Activated T-helper 2 cell treated with anti-CD3 and anti-CD28 coated beads, Interferon-gamma antibody, Interleukin-2, Interleukin-4, amounts not matched to agents 10 μg/mL and 5 μg/mL and 100 μg/mL, durations not matched to agents 14 hours and 24 hours and 36 hours (primary cell): ENCODE measurements at places on chromosomes 7 and 10.

DNA sequence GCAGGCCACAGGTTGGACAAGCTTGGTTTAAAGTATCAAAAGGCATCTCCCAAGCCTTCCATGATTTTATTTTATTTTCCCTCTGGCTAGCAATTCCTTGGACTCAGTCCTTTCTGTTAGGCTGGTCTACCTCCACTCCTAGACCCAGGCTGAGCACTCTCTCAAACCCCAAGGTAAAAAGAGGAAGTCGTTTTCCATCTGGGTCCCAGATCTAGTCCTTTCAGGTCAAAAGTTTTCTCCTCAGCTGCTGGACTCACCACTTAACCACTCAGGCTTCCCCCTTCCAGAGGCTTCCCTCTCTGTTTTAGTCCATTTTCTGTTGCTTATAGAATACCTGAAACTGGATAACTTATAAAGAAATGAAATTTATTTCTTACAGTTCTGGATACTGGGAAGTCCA, 252.3 kb upstream of the MKLN1 start:
- H3K4me3 ChIP-seq = no peak overlapping the region
- H3K4me1 ChIP-seq = peaks cover 23% of the 10 kb centered on the region
- H3K27ac ChIP-seq = no peak overlapping the region
- H3K36me3 ChIP-seq = peaks cover 22% of the 10 kb centered on the region

- DNase-seq = no peak
- H3K36me3 ChIP-seq = no peaks in the 10 kb centered on the region
- peaks cover 16% of the 10 kb centered on the region for H3K4me1 ChIP-seq
- no peak overlapping the region for H3K27ac ChIP-seq
- H3K4me3 ChIP-seq = no peak overlapping the region
- peaks cover 26% of the 10 kb centered on the region for H3K27me3 ChIP-seq
These were observed 214.1 kb downstream of the KLF6 start for GRCh38 chr10:3570855-3571266.

DNA sequence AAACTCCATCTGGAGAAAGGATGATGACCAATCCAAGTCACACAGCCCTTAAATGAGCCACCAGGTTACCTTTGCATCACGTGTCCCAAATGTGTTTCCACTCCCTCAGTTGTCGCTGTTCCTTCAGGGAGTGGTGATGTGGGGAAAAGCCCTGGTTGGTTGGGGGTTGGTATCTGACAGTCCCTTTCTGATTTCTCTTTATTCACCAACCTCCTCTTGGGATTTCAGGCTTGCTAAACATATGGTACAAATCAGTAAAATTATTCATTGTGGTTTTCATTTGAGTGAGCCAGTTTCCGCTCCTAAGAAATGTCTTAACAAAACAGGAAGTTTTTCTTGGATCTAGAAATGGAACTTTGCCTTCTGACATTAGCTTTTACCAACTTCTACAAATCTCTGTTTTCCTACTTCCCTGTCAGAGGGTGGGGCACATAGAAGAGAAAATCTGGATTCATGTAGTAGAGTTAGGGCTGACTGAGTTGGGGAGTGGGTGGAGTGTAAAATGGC, 40.0 kb upstream of the KMT2E start:
- peaks cover 16% of the 10 kb centered on the region for H3K4me1 ChIP-seq
- no peak overlapping the region for H3K4me3 ChIP-seq
- no peaks in the 10 kb centered on the region for H3K27me3 ChIP-seq
- peaks cover 52% of the 10 kb centered on the region for H3K36me3 ChIP-seq

DNA sequence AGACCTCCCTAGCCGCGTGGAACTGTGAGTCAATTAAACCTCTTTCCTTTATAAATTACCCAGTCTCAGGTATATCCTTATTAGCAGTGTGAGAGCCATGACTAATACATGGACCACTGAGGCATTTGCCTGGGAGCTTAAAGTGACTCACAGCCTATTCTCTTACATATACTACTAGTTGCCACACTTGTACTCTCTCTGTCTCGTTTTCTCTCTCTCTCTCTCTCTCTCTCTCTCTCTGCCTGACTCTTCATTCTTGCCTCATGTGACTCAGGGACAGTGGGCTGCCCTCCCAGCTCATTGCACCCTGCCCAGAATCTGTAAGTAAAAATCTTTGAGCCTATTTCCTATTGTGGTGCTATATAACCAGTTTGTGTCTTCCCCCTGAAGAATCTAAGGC, 238.5 kb upstream of the MAGI2 start:
- H3K36me3 ChIP-seq = no peaks in the 10 kb centered on the region
- DNase-seq = no peak
- no peaks in the 10 kb centered on the region for H3K27me3 ChIP-seq
- H3K27ac ChIP-seq = no peak overlapping the region
- H3K4me1 ChIP-seq = no peaks in the 10 kb centered on the region

DNA sequence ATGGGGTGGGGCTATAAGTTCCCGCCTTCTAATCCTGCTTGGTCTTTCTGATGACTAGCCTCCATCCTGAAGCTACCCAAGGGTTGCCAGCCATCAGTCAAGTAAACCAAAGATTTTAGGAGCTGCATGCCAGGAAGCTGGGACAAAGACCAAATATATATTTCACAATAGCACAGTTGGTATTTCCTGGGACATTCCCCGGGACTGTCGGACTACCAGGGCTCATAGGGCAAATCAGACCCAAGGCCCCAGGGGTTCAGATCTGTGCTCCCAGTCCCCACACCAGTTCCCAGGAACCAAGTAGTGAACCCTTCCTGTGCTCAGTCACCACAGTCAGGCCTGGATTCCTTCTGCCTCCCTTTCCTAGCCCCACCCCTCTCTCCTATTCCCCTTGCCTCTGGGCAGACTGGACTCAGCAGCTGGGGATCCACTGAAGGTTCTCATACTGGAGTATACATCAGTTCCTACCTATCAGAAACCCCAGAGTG, 5.7 kb upstream of the CXCL12 start:
- no peaks in the 10 kb centered on the region for H3K4me1 ChIP-seq
- no peaks in the 10 kb centered on the region for H3K36me3 ChIP-seq
- H3K4me3 ChIP-seq = no peak overlapping the region
- H3K27ac ChIP-seq = no peak overlapping the region
- H3K27me3 ChIP-seq = peaks cover 11% of the 10 kb centered on the region
- DNase-seq = no peak

DNA sequence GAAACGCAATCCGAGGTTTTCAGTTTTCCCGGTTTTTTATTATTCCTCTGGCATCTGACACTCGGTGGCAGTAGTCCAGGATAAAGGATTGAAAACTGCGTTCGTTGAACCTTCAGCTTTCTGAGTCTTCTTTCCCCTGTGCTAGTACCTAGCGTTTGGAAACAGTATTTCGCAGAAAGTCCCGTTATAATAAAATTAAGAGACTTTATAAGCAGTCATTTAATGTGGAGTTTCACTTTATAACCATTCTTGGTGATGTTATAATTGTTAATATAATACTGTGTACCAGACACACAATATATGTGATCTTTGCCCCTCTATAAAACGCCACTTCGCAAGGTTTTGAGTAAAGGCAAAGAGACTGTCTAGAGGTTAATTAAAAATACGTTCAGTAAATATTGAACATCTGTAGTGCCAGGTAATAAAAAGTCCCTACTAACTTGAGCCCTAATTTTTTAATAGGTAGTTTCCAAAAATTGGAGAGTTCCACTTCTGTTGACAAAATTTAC, 874 bp downstream of the CISD1 start:
- peak overlapping the region; percentile 95 for H3K27ac ChIP-seq
- H3K4me1 ChIP-seq = peaks cover 17% of the 10 kb centered on the region
- H3K4me3 ChIP-seq = peak overlapping the region; percentile 90
- no peaks in the 10 kb centered on the region for H3K27me3 ChIP-seq
- no peak for DNase-seq

DNA sequence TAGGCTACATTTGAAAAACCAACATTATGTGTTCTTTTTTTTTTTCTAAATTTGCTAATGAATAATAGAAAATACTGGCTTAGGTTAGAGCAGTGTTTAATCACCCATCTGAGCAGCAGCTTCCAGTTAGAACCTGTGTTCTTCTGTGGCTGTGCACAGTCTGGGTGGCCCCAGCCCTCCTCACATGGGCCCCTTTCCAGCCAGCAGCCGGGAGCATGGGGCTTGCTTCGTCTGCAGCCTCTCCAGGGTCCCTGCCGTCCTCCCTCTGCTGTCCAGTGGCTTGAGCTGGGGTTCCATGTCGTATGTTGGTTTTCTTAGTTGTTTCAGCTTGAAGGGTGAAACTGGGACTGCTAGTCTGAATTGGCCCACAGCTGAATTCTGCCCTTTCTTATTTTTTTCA, 37.3 kb downstream of the BNIP3 start:
- H3K27ac ChIP-seq = no peak overlapping the region
- no peak overlapping the region for H3K4me3 ChIP-seq
- peaks cover 4% of the 10 kb centered on the region for H3K4me1 ChIP-seq
- H3K27me3 ChIP-seq = no peaks in the 10 kb centered on the region
- DNase-seq = no peak
- peaks cover 78% of the 10 kb centered on the region for H3K36me3 ChIP-seq

DNA sequence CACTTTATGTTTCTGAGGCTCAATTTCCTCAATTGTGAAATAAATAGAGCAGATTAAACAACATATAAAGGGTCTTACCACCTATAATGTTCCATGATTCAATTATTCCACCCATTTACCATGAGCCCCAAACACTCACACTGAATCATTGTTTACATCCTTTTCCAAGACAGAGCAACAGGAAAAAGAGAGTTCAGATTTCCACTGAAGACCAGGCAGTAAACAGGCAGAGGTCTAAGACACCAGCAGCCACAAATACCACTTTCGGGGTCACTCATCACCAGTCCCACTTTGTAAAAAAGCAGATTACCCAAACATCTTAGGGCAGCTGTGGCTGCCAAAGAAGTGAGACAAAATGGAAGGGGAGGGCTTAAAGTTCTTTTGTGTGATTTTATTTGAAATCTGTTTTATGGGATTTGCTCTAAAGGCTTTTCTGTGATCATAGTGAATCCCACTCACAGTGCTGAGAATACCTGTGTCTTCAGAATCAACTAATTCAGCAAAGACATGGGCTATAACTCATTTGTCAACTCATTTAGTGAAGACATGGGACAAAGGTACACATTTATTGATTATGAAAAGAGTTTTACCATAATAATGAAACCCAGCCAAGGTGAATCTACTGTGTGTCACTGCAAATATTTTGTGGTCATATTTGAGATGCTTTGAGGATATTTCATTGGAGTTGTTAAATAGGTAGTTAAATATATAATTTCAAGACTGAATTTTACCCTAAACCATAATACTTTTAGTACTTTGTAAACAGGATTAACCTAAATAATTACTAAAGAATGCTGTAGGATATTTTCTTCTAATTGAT, 24.8 kb upstream of the DLD start:
- peak overlapping the region; percentile 35 for H3K27ac ChIP-seq
- H3K27me3 ChIP-seq = no peaks in the 10 kb centered on the region
- no peak for DNase-seq
- H3K4me3 ChIP-seq = no peak overlapping the region

- H3K27ac ChIP-seq = no peak overlapping the region
- H3K4me3 ChIP-seq = no peak overlapping the region
- peaks cover 23% of the 10 kb centered on the region for H3K27me3 ChIP-seq
- no peak for DNase-seq
- peaks cover 21% of the 10 kb centered on the region for H3K4me1 ChIP-seq
- no peaks in the 10 kb centered on the region for H3K36me3 ChIP-seq
These were observed 250.9 kb downstream of the KIAA1217 start for GRCh38 chr10:24459836-24460235.

DNA sequence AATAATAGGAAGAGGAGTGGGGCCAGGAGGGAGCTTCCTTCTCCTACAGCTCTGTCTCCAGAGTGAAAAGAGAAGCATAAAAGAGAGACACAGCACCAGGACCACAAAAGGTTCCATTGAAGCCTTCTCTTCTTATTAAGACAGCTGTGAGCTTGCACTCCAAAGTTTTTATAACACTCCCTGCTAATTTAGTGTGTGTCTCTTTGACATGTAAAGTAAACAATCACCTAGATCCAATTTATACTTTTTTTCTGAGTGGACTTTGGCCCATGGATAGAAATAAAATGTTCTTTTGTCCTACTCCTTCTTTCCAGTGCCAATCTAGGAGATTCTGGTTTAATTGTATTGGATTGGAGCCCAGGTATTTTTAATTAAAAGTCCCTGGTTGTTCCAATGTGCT, at the start of gene CYP2C8:
Gene CYP2C8 (minus strand): TSS at position 212 of the 400 bp plus-strand sequence. CDS start 95 bp downstream, at position 117.
- no peaks in the 10 kb centered on the region for H3K36me3 ChIP-seq
- H3K27me3 ChIP-seq = no peaks in the 10 kb centered on the region
- no peaks in the 10 kb centered on the region for H3K4me1 ChIP-seq
